Activated CD8-positive, alpha-beta memory T cell treated with anti-CD3 and anti-CD28 coated beads for 4 hours (primary cell): ENCODE measurements at places on chromosomes 1 and 21.

GRCh38 chr1:43539726-43540434 is 9.2 kb downstream of the PTPRF start:
- DNase-seq = no peak

DNA sequence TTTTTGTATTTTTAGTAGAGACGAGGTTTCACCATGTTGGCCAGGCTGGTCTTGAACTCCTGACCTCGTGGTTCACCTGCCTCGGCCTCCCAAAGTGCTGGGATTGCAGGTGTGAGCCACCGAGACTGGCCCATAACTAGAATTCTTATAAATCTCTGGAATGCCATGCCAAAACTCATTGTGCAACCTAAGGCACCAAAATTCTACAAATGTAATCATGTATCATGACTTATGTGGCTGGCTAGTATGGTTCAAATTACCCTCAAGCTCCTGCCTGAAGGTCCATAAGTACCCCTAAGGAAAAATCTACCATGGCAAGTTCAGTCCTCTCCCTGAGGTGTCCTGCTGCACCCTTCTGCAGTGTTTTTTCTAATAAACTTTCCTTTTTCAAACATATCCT is 63.8 kb upstream of the CSF1 start:
- DNase-seq = no peak

- no peak for DNase-seq
Measured at GRCh38 chr21:46549650-46550049, 55.2 kb downstream of the S100B start.

DNA sequence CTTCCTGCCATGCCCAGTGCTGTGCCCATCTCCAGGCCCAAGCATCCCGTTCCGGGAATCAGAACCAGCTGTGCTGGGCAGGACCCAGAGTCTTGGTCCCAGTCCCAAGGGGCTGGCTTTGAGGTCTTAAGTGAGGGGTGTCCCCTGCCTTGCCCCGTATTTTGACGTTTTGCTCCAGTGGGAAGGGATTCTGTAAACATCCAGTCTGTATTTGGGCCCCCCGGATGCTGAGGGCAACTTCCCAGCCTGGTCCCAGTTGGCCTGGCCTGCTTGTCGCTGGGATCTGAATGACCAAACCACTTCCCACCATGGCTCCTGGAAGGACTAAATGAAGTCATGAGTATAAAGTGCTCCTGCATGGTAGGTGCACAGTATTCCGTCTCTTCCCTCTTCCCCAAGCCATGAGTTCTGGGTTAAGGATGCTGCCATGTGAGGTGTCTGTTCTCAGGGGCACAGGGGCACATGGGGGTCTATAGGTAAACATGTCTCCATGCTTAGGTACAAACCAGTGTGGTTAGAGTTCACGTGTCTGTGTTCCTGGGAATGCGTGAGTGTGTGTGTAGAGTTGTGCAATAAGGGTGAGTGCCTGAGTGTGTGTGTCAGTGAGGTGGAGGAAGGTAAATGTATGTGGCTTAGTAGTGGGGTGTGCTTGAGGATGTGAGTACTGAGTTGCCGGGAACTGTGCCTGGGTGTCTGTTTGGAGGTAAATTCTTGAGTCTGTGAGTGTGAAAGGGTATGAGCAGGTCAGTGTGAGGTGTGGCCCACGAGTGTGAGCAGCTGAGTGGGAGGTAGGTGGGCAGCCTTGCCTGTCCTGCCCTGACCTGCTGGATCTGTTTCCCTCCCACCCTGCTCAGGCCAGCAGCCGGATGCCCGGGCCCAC is 1.5 kb downstream of the B4GALT2 start:
- DNase-seq = no peak

DNA sequence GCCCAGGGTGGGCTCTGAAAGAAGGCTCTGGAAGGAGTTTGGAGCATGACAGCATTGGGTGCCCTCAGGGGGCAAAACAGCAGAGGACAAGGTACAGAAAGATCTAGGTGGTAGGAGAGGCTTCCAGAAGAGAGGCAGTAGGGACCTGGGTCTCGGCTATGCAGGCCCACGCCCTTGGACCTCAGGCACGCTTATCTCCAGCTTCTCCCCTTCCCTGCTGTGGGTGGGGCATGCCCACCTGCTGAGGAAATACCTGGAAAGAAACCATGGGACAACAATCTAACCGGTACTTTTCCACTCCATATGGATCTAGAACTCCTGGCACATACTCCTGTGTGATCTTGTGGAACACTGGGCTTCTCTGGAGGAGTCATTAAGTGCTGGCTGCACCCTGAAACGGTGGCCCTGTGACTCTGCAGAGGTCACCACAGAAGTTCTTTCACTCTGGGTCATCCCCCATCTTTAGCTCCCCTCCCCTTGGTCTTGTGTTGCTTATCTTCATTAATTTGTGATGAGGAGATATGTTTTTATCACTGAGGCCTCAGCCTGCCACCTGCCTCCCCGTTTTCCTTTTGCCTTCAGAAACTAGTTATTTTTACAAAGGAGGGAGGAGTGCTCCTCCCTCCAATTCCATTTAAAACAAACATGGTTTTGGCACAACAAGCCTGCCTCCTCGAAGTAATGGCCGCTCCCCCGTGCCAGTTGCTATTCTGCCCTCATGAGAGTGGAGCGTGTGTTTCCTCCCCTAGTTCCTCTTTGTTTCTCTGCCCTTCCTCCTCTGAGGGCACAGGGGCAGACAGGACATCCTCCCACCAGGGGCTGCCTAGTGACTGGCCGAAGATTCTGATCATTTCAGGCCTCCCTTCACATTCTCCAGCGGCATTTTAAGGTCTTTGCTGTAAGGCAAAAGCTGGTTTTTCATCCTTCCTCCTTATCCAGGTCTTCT is 78.0 kb upstream of the ATP5PO start:
- no peak for DNase-seq

DNA sequence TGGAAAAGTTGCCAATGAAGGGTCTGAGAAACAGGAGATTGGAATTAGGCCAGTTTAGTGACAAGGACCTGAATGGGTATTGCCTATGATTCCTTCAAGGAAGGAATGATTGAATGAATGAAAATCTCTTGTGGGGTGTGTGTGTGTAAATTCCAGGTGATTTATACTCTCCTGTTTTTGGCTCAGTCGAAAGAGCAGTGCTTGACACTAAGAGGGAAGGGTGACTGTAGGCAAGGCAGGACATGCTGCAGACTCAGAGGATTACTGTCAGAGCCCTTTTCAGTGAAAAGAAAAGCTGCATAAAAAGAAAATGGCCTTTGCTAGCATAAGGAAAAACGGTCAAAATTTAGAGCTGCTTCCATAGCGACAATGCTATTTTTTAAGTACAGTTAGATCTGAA is 30.1 kb downstream of the C1orf21 start:
- no peak for DNase-seq

GRCh38 chr1:2330519-2331199 is 60.7 kb downstream of the MORN1 start:
- no peak for DNase-seq

DNA sequence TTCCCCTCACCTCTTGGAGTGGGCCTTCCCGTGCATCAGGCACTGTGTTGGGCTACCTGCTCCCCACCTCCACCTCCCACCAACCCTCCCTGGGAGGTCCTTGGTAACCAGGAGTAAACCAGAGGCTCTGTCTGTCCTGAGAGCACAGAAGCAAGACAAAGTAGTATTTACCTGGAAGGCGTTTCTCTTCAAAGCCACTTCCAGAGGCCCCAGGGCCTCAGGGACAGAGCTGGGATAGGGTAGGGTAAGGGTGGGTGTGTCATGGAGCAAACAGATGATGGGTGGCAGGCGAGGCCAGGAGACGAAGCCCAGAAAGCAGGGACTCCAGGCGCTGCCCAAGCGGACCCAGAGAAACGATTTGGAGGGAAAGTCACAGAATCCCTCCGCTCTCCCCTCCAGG is 77.2 kb upstream of the TARDBP start:
- no peak for DNase-seq

GRCh38 chr1:231550448-231550781 is 21.9 kb downstream of the TSNAX start:
- DNase-seq = no peak

GRCh38 chr1:67559222-67559700 is 125.7 kb upstream of the GADD45A start:
- no peak for DNase-seq

GRCh38 chr1:19366599-19367536 is 54.7 kb downstream of the SLC66A1 start:
- no peak for DNase-seq

- no peak for DNase-seq
Measured at GRCh38 chr1:202250982-202251381, 57.4 kb downstream of the LGR6 start.

- DNase-seq = no peak
Measured at GRCh38 chr1:45802343-45803298, 791 bp upstream of the MAST2 start.

- DNase-seq = no peak
Measured at GRCh38 chr1:43750083-43750482, 42.7 kb downstream of the ST3GAL3 start.

- DNase-seq = no peak
Measured at GRCh38 chr1:17278996-17279830, 28.8 kb upstream of the PADI4 start.

DNA sequence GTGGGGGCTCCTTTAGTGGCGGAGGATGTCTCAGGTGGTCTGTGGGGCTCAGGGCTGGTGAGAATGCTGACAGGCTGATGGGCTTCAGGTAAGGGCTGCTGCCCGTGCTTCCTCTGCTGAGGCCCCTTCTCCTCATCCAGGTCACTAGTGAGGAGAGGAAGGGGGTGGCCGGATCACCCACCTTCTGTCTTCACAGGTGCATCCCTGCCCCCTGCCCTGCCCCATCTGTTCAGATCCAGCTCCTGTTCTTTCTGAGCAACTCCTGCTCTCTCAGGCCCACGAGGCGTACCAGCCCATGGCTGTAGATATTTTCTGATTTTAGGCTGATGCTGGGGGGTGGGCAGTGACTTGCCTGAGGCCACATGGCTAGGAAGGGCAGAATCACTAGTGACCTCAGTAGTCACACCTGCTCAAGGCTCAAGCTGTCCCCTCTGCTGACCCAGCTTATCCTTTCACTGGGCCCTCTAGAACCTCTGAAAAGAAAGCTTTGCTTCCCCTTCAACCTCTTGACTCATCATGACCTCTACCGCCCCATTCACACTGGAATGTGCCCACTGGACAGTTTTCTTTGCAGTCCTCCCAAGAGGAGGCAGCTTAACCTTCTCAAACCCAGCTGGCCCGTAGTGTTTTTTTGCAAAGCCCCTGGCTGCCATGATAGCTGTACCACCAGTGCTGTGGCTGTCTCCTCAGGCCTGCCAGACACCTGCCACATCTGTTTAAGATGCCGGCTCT is 14.8 kb downstream of the DCST2 start:
- no peak for DNase-seq

- no peak for DNase-seq
Measured at GRCh38 chr1:232211149-232211548, 418.8 kb downstream of the SIPA1L2 start.
